ENCODE measurements at places on chromosomes 7 and 10.

- peak; percentile 24 for DNase-seq
These were observed 23.3 kb downstream of the MYOF start for GRCh38 chr10:93458821-93459257.

DNA sequence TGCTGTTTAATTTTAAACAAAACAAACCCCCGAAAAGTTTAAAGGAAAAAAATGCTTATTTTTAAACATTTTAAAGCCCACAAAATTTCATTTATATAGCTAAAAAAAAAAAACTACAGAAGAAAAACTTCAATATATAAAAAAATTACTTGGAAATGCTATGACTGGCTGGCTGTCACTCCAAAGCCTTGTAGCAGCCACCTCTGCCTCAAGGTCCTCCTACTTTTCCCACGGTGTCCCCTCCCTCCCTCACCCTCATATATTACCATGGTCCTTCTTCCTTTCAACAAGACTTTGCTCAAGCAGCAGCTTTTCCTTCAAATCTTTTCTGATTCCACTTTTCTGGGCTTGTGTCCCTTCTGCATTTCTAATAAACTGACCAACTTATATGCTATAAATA lies 122.0 kb downstream of the TPK1 start:
- no peak for DNase-seq

DNA sequence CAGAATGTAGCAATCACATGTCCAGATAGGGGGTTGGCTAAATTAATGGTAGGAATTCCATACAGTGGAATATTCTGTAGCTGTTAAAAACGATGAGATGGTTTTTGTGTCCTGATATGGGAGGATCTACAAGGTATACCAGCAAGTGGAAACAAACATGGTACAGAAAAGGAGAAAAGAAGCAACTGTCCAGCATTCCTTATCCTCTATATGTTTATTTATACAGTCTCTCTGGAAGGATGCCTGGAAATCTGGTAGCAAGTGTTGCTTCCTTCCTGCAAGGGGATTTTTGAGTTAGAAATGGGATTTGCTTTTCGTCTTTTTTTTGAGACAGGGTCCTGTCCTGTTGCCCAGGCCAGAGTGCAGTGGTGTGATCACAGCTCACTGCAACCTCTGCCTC lies 19.3 kb downstream of the IL15RA start:
- DNase-seq: no peak

DNA sequence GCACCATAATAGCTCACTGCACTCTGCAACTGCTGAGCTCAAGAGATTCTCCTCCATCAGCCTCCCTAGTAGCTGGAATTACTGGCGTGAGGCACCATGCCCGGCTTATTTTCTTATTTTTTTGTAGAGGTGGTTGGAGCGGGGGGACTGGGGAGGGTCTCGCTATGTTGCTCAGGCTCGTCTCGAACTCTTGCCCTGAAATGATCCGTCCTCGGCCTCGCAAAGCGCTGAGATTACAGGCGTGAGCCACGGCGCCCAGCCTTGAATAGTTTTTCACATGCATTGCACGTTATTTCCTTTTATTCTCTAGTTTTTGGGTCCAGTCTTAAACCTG lies 526 bp upstream of the LAMTOR4 start:
- DNase-seq: no peak

GRCh38 chr7:81624650-81625631 lies 144.9 kb downstream of the HGF start:
- DNase-seq: no peak

GRCh38 chr7:151342102-151342646 lies 562 bp downstream of the NUB1 start:
- no peak for DNase-seq

GRCh38 chr10:131381576-131381975 lies 70.1 kb upstream of the TCERG1L start:
- no peak for DNase-seq

DNA sequence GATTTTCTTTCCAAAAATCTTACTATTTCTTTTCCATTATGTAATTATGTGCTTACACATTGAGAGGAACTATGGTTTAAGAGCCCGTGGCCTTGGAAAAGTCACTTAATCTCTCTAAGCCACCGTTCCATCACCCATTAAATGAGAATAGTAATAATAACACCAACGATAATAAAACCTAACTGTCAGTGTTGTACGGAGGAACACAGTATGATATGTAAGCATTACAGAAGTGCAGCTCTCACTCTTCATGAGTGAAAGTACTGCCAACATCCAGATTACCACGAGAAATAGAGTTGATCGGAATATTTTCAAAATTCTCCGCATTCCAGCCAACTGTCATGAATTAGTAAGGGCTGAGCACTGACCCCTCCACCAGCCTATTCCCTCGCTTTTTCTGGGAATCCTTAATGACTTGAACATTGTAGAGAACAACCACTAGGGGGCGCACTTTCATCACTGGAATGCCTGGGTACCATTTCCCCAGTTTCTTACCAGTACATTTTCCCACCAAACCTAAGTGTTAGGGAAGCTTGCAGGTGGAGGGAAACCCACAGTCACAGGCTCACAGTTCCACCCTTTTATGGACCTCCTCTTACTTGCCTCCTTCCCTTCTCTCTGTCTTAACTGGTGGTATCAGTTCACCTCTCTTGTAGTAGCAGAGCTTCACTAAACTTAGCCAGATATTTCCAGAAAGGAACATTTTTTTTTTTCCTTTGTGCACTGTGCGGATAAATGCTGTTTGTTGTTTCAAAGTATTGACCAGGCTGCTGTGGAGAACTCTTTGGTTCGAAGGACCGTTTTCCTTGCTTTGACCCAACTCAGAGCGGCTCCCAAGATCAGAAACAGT lies 27.8 kb downstream of the NKX2-3 start:
- DNase-seq: peak; percentile 41

DNA sequence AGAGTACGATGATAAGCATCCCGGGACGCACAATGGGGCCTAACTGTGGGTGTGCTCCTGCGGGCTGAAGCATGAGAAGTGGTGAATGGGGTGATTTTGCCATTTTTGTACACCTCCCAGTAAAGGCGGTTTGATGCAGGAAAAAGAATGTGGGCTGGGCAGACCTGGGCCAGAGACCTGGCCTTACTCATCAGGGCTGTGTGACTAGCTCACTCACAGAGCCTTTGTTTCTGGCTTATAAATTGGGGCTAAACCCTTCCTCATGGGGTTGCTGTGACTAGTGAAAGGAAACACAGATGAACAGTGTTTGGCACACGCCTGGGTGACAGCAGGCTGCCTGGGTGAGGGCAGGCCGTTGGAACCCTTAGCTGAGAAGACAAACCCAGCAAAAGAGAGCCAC lies 18.0 kb downstream of the RRP12 start:
- DNase-seq: no peak

DNA sequence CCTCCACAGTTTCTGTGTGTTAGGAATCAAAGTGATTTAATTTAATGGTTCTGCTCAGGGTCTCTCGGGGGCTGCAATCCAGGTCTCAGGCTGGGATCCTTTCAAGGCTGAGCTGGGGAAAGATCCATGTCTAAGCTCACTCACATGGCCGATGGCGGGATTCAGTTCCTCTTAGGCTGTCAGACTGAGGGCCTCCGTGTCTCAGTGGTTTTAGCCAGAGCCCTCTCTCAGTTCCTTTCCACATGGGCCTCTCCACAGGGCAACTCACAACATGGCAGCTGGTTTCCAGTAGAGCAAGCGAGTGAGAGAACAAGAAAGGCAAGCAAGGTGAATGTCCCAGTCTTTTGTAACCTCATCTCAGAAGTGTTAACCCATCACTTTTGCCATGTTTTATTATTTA lies 26.9 kb downstream of the CAV1 start:
- no peak for DNase-seq

DNA sequence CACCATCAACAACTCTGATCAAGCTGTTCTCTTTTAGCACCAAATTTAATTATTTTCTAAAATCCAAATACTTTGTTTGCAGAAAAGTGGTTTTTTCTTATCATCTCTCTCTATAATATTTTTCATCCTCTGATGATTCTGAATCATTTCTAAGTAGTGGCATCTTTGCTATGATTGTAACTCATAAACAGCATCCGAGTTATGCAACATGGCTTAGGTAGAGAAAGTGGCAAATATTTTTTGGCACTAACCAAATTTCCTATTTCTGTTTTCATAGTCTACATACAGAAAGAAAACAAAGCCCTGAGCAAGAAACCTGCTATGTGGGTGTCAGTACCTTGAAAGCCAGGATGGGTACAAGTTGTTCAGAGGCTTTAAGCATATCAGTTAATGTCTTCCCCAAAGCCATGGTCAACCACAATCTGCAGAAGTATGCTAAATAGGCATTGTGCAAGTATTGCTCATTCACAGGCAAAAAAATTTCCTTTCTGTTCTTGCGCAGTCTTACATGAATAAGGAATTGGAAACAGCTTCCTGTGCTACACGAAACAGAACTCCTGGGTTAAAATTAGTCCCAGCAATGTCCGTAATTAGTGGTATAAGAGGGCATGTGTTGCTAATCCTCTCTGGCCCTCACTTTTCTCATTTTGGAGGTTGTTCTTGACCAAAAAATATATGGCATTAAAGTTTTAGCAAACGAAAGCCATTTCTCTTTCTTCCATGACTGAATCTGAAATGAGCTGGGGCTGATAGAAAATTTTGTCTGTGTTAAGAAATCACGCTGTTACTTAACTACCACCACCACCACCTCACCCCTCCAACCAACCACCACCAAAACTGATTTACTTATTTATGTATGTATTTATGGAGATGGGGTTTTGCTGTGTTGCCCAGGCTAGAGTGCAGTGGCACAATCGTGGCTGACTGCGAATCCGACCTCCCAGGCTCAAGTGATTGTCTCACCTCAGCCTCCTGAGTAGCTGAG lies 325.6 kb upstream of the MAGI2 start:
- no peak for DNase-seq

GRCh38 chr10:50929670-50930069 lies 44.2 kb upstream of the A1CF start:
- no peak for DNase-seq

GRCh38 chr10:72025832-72026231 lies 61.6 kb downstream of the CHST3 start:
- no peak for DNase-seq

- DNase-seq: no peak
These were observed 147.2 kb upstream of the PFKP start for GRCh38 chr10:2920168-2920567.

GRCh38 chr7:107613439-107613838 lies 33.4 kb downstream of the BCAP29 start:
- DNase-seq: no peak

DNA sequence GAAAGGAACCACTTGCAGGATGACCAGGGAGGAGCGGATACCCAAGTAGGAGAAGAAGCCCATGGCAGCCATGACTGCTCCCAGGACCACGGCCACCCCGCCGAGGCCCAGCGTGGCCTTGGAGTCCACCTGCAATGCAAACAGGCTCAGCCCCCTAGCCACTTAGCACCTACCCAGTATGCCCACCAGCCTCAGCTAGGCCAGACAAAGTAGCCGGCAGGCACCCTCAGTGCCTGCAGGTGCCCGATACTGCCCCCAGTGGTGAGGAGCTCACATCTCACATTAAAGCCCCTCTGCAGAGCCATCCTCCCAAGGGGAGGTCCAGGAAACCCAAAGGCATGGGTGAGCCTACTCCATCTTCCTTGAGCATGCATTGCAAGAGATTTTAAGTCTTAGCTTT lies 6.6 kb downstream of the NPC1L1 start:
- DNase-seq: peak; percentile 38

- DNase-seq: no peak
These were observed 4.6 kb upstream of the CYP3A4 start for GRCh38 chr7:99788554-99788953.

GRCh38 chr7:2965301-2965700 lies 78.4 kb downstream of the CARD11 start:
- no peak for DNase-seq

GRCh38 chr10:73871295-73872189 lies 2.8 kb downstream of the CAMK2G start:
- DNase-seq: no peak

DNA sequence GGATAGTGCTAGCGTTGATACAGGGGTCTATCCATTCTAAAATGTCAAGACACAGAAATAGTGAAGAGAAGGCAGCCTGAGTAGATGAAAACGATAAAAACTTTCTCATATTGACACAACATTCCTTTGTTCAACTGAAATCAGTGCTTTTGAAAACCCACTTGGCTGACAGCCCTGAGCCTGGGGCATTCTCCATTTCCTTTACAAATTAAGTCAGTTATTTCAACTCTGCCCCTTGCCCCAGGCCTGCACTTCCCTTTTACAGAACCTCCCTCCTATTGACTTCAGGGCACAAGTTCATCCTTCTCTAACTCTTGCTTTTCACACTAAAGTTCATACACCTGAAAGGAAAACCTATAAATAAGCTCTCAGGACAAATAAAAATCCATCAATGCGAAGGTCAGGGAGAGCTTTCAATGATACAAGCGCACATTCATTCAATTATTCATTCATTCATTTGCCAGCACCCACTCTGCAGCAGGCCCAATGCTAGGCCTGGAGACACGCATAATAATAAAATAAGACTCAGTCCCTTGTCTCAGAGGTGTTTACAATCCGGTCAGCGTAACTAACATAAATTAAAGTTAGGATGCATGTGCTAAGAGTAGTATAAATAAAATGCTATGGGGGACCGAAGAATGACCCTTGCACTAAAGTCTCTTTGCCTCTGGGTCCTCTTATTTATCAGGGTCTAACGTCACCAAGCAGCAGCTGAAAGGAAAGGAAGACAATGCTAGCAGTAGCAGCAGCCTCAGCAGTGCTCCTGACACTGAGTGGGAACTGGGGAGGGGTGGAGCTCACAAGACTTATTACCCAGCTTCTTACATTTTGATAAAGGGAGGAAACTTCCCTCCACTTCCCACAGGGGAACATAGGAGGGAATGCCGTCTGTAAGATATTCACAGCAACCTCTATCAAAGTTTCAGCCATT lies 134.8 kb downstream of the PDE1C start:
- no peak for DNase-seq

DNA sequence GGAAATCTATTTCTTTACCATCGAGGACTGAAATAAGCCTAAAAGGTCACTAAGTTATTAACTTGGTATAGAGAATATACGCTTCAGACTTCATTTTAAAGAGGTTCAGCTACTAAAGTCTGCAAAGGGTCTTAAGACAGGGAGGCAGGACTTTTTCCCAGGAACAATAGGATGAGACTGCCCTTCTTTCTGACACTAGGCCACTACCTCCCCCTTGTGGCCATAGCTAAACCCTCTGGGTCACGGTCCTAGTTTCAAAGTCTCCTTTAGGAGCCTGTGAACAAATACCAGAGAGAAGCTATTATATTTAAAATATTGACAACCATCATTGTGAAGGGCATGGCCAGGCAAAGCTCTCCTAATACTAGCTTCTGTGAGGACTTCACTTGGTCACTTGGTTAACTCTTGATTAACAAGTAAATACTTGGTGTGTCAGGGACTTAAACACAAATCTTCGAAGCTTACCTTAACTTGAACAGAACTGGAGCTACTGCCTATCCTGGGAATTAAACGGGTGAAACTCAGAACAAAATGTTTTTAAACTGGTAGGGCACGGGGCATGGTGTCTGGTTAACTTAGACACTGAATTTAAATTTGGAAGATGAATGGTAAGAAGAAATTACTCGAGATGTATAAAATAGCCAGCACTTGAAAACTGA lies 75.6 kb downstream of the CCDC6 start:
- DNase-seq: peak; percentile 56

DNA sequence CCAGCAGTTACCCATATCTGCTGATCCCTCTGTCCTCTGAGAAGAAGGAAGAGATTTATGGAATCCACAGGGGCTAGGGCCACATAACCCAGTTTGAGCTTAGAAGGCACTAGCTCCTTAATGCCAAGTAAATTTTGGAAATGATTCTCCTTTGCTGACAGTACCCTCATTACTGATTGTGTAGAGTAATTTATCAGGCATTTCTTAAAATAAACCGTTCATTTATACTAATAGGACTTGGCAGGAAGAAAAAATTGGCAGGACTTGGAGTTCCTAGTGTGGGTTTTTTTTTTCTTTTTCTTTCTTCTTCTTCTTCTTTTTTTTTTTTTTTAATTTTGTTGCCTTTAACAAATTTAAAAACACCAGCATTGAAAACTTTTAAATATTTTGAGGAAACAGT lies 645.7 kb downstream of the SUGCT start:
- no peak for DNase-seq

All from retina (tissue), 1 donor.